Stromal cell of bone marrow (primary cell): ENCODE measurements at places on chromosomes 3 and 15.
A peak's percentile ranks its signal among the peaks of the same experiment; 100 is the strongest.

GRCh38 chr3:45553469-45553974 lies 41.0 kb upstream of the LIMD1 start:
- no peak for DNase-seq

- no peak for DNase-seq
Measured at GRCh38 chr15:28273468-28273867, 48.5 kb downstream of the HERC2 start.

- no peak for DNase-seq
Measured at GRCh38 chr3:191240486-191240885, 41.4 kb downstream of the OSTN start.

- no peak for DNase-seq
Measured at GRCh38 chr15:77632534-77633133, at the start of gene LINGO1. Gene LINGO1, minus strand, starts transcription at chr15:77632912. Its CDS starts 597 bp downstream, at chr15:77632315.

- DNase-seq = no peak
Measured at GRCh38 chr3:88034491-88035275, 24.1 kb downstream of the CGGBP1 start.

DNA sequence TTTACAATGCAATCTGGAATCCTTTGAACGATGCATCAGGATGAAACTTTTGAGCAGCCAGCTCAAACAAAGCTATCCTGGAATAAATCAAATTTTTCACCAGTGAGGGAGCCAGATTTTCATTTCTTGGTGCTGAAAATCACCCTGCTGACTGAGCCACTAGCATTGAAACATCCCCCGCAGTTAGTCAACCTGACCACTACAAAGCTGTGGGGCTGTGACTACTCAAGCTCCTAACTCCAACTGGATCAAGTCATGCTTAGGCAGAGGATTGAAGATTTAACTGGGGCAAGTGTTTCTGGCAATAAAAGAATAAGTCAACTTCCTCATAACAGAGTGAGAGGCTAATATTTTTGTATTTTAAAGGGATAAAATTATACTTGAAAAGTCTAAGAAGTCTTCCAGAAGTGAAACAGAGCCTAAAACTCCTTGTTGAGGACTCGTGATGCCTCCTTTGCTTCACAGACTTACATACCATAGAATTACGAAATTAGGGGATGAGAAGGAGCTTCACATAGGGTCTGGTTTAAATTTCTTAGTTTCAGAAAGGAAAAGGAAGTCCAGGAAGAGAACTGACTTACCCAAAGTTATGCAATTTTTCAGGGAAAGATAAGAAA lies 177.8 kb downstream of the SERPINI1 start:
- DNase-seq = peak; percentile 84

- no peak for DNase-seq
Measured at GRCh38 chr15:82804575-82804949, 1.3 kb downstream of the FSD2 start.

DNA sequence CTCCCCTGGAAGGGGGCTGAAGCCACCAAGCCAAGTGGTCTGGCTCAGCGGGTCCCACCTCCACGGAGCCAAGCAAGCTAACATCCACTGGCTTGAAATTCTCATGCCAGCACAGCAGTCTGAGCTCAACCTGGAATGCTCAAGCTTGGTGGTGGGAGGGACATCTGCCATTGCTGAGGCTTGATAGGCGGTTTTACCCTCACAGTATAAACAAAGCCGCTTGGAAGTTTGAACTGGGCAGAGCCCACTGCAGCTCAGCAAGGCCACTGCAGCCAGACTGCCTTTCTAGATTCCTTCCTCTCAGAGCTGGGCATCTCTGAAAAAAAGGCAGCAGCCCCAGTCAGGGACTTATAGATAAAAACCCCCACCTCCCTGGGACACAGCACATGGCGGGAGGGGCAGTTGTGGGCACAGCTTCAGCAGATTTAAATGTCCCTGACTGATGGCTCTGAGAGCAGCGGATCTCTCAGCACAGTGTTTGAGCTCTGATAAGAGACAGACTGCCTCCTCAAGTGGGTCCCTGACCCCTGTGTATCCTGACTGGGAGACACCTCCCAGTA lies 23.2 kb upstream of the IGSF10 start:
- DNase-seq = no peak

DNA sequence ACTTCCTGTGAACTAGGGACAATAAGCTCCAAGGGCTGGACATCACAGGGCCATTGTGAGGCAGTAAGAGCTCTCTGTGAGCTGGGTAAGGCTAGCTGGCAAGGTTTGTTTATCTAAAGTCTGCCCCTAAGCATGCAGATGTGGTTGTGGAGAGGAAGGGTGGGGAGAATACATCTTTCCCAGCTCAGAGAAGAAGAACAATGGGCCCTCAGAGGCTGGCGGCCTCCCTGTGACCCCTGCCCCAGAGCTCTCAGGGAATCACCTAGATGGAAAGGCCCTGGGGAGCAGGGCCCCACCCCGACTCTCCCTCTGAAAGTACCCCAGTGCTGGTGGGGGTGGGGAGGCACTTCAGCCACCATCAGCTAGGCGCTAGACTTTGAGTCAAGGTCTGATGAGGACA lies 4.3 kb upstream of the AP3B2 start:
- DNase-seq = no peak

DNA sequence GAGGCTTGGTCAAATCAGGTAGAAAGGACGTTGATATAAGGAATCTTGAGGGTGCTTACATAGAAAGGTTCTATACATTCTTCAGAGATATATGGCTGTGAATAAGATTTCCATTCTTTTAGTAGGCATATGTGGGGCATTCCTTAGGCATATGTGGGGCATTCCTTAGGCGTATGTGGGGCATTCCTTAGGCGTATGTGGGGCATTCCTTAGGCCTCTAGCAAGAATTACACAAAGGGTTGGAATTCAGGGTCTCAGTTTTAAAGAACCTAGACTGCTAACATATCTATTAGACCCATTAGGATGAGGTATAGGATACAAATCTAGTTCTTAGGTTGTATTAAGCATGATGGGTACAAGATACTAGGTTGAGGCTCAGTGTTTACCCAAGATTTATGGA lies 607.8 kb downstream of the SI start:
- no peak for DNase-seq

GRCh38 chr15:52117549-52117948 lies 5.0 kb upstream of the BCL2L10 start:
- DNase-seq = no peak

- DNase-seq = no peak
Measured at GRCh38 chr3:38316356-38317191, 30.0 kb upstream of the XYLB start.

DNA sequence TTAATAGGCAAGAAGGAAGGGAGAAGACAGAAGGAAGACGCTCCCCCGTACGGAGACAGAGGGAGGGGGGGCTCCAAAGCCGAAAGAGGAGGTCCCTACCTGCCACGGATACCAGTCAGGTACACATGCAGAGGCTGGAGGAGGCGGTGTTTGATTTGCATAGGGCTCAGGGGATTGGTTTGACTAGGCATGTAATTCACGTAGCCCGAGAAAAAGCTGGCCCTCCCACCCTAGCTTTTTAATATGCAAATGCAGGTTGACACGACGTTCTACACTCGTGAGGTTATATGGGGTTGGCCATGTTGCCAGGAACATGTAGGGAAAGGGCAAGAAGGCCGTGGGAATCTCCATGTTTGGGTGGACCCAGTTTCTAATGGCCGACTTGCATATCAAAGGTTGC lies 29.8 kb downstream of the ZNF592 start:
- no peak for DNase-seq

DNA sequence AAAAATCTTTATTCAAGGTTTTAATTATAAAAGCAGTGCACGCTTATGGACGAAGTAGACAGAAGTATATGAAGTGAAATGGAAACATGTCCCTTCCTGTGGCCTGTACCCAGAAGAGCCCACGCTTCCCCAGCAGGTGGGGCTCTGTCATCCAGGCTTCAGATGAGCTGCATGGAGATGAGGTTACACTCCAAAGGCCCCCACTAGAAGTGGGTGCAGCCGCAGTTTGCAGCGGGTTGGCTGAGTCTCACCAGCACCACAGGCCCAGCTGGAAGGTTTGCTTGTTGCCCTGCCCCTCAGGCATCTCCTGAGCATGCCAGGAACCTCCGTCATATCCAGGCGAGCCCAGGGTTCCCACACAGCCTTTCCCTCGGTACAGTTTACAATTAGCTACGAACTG lies 33.1 kb downstream of the PRR20G start:
- no peak for DNase-seq

- peak; percentile 29 for DNase-seq
Measured at GRCh38 chr3:130850044-130850797, 43.7 kb upstream of the ATP2C1 start.

DNA sequence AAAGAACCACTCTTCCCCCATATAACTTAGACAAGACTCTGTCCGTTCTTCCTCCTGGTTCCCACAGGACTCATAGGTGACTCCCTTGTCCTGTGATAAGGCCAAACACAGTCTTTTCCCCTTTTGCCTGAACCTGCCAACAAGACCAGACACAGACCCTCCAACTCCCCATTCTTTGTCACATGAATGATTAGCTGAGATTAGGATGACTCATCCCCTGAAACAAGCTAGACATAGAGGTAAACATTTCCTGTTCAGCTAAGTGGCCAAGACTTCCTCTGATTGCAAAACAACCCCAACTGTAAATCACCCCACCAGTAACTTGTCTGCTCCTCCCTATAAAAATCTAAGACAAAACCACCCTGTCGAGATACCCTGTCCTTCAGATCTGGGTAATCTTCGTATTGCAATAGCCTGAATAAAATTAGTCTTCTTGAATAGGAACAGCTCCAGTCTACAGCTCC lies 11.4 kb upstream of the HTR3E start:
- no peak for DNase-seq

DNA sequence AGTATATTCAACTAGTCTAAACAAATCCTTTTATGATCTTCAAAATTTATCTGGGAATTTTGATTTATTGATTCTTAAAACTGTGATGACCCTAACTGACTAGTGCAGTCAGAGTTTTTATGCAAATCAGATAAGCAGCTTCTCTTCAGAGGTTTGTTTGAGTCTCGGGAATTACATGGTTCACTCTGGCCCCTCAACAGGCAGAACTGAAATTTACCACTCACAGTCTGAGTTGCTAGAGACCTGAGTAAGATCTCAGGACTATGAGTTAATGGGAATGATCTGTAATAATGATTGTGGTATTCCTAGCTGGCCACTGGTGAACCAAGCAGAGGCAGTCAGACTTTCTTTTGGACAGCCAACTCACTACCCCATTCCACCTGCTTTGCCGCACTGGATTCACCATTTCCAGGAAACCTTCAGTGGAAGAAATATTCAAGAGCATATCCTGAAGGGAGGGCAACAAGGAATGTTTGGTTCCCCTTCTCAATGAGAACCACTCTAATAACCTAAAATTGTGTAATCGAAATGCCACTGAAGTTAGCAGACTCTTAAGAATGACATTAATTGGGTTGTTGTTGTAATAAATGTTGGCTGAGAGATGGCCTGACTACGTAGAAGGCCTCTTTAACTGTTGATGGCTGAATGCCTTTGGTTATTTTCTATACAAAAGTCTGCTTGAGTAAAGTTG lies 11.5 kb upstream of the DNAJC13 start:
- no peak for DNase-seq

- peak; percentile 93 for DNase-seq
Measured at GRCh38 chr3:127747751-127748521, 74.4 kb downstream of the MGLL start.

GRCh38 chr3:24668039-24668438 lies 173.4 kb upstream of the THRB start:
- DNase-seq = no peak

DNA sequence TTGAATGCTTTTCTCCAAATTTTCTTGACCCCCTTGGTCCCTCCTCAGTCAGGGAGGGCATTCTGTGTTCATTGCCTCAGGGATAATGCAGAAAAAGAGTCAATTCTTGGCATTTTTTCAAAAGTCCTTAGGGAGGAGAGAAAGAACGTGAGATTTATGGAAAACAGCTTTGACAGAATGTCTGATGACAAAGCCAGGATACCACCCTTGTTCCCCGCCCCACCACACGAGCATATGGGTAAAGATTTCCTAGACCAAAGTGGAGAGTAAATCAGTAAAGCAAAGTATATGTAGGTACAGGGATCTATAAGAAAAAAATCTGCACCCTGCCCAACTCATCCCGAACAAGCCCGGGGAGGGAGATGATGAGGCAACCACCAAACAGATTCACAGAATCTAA lies 11.2 kb downstream of the SRGAP3 start:
- DNase-seq = no peak

DNA sequence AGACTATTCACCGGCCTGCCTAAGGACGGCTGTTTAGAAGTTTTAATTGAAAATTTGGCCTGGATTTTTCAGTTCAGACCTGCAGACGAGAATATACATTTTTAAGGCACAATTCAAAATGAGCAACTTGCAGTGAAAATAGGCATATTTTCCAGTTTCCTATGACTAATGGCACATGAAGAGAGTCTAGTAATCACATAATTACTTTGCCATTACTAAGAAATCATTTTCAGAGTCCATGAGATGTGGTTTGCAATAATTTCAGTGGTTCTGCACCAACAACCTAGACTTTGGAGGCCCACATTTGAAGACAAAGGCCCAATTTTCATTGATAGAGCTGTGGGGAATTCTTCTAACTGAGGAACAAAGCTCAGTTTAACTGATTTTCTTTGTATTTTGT lies 205.3 kb downstream of the SOX2 start:
- no peak for DNase-seq
